Cortex of kidney (tissue), 1 donor: ENCODE measurements at places on chromosomes 11 and 22.

DNA sequence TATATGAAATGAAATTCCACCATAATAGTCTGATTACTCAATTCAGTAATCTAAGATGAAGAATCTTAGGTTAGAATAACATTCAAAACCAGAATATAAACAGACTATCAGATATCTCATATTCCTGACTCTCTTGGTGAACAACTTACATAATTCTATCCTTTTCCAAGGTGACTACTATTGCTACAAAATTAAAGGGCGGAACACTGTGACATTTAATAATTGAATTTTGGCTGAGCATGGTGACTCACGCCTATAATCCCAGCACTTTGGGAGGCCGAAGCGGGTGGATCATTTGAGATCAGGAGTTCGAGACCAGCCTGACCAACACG lies 34.4 kb downstream of the RDX start:
- no peak for DNase-seq

- DNase-seq = no peak
Measured at GRCh38 chr11:77580712-77581337, 8.9 kb upstream of the AQP11 start.

DNA sequence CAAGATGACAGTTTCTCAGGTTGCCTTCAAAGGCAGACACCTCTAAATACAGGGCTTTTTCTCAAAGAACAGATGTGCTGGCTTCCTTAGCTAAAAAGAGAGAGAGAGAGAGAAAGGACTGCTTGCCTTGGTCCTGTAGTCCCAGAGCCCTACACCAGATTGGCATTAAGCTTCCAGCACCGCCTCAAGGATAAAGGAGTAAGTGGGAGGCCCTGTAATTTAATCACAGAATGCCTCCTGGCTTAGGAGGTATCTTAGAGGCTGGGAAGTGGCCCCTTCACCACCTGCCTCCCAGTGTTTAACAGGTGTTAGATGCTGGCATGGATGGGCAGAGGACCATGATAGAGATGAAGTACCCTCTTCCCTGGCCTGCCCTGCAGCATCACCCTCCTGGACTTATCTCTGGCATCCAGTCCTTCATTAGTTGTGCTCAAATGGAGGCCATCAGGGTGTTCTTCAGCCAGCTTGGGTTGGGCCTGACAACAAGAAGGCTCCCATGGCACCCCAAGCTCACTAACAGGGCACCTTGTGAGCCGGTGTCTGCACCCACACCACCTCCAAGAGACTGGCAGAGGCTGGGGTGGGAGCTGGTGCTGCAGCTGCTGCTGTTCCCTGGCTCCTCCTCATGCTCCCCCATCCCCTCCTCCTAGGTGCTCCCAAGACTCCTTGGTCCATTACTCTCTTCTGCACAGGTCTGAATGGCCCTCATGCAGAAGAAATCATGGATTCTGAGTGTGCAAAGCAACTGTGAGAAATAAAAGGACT lies 32.5 kb downstream of the ABCC8 start:
- DNase-seq = no peak

- DNase-seq = no peak
Measured at GRCh38 chr11:101748572-101749344, 165.0 kb upstream of the TRPC6 start.

GRCh38 chr11:27203077-27203647 lies 159.9 kb downstream of the CCDC34 start:
- no peak for DNase-seq

- DNase-seq = no peak
Measured at GRCh38 chr11:19868281-19868821, 155.7 kb downstream of the NAV2 start.

GRCh38 chr11:102268083-102268984 lies 49.0 kb upstream of the BIRC3 start:
- no peak for DNase-seq

GRCh38 chr11:2096919-2097301 lies 42.3 kb downstream of the IGF2 start:
- no peak for DNase-seq
